Foreskin keratinocyte (primary cell): ENCODE measurements at places on chromosomes 5 and 9.

DNA sequence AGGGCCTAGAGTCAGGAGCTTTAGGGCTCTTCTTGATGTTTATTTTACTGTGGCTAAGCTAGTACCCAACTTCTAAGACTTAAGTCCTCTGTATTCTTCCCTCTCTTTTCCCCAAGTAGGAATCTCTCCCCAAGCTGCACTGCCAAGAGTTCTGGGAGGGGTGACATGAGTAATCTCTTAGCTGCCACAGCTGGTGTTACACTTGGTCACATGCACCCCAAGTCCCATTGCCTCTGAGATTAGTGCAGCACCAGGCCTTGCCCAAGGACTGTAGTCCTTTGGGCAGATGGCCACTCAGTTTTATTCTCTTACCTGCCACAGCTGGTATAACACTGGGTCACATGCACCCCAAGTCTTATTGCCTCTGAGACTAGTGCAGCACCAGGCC is 114.7 kb upstream of the RIOK2 start:
- DNase-seq = peak; percentile 9

GRCh38 chr5:100464418-100464817 is 70.8 kb upstream of the FAM174A start:
- DNase-seq = peak; percentile 67

- no peak for DNase-seq
These were observed 199.7 kb downstream of the GLIS3 start for GRCh38 chr9:4099976-4100735.

GRCh38 chr9:8365029-8365428 is 565.5 kb upstream of the DMAC1 start:
- DNase-seq = no peak

DNA sequence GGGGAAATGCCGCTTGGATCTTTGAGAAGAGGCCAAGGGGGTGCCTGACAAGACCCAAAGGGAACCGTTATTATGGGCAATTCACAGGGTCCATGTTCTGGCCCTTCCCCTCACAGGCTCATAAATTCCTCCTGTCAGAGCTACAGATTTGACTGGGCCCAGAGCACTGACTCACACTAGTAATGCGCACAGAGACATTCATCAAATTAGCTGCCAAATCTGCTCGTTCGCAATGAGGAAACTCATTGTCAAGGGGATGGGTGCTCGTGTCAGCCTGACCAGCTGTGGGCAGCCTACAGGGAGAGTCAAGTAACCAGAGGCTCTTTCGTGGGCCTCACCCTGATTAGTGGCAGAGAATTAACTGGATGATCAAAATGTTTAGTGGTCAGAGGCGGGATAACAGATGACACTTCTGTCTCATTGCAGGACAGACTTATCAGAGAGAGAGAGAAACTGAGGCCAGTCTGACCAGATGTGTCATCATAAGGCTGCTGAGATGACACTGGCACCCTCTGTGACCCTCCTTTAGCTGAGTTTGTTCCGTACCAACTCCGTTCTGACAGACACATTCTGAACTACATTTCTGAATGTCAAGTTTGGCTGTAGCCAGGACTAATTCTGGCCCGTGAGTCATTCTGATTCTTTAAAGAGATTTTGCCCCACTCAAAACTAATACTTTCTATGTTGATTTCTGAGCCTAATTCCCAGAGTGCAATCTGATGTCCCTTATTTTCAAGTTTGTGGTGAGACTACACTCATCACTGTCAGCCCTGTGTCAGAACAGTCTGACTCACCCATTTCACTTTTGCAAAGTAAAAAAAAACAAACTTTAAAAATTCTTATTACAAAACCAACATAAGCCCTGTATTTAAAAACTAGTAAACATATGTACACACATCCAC is 377.1 kb downstream of the ACTL7B start:
- DNase-seq = peak; percentile 93

- no peak for DNase-seq
These were observed 33.1 kb downstream of the SLC6A3 start for GRCh38 chr5:1412163-1412562.

- no peak for DNase-seq
These were observed 3.2 kb upstream of the PJA2 start for GRCh38 chr5:109412981-109413402.

DNA sequence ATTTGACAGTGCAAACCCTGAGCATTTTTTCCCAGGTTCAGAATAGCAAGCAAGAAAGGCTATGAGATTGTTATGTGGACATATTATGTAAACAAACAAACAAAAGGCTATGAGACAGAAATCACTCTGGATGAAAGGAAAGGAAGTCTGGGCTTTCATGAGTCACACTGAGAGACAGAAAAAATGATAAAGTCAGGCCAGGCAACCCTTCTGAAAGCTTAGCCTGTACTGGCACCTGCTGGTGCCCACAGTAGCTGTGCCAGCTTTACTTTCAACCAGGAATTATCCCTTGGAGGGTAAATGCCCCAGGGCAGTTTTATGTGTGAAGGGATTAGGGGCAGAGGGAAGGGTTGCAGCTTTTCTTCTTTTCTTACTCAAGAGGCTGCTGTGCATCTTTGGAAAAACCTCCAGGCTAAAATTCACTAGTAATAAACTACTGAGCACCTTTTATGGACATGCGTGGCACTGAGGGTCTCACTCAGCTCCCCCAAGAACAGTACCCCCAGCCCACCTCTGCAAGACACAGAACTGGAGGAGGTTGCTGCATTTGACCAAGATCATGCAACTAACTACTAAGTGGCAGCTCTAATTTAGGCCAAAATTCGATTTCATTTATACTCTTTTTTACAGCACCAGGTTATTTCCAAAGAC is 41.7 kb downstream of the ACTL7B start:
- peak; percentile 74 for DNase-seq

GRCh38 chr5:157265714-157266285 is at the start of gene CYFIP2:
TSS of gene CYFIP2 (plus strand) at chr5:157266123. CDS start at chr5:157285362, 19,239 bp downstream.
- no peak for DNase-seq

GRCh38 chr5:135010502-135011354 is 23.3 kb downstream of the PITX1 start:
- no peak for DNase-seq

GRCh38 chr9:115964710-115965347 is 188.8 kb upstream of the PAPPA start:
- no peak for DNase-seq

DNA sequence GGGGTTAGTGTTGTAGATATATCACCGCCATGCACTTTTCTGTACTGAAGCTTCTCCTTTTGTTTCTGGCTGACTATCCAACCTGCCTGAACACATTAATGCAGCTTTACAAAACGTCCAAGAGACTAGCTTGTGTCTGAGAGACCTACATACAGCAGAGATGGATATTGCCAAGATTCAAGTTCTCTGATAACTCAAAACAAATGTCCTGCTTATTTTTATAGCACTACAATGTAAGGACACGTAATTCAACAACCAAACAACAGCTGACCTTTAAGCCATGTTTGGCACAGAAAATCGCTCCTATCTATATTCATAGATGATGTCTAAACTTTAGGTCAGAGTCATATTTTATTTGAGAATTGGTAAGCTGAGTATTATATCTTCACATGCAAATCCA is 76.2 kb upstream of the NTRK2 start:
- no peak for DNase-seq

DNA sequence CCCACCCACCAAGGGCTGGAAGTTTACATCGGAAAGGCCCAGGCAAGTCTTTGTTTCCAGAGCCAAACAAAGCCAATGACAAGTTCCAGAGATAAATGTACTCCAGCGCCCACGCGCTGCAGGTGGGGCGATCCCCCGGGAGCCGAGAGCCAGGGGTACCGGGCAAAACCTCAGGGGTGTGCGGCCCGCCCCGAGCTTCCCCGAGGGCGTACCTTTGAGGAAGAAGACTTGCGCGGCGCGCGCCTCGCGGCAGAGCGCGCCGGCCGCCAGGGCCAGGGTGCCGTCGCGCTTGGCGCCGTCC is 671 bp downstream of the DUSP1 start:
- DNase-seq = no peak

- no peak for DNase-seq
These were observed 96.8 kb downstream of the INIP start for GRCh38 chr9:112621018-112621655.

DNA sequence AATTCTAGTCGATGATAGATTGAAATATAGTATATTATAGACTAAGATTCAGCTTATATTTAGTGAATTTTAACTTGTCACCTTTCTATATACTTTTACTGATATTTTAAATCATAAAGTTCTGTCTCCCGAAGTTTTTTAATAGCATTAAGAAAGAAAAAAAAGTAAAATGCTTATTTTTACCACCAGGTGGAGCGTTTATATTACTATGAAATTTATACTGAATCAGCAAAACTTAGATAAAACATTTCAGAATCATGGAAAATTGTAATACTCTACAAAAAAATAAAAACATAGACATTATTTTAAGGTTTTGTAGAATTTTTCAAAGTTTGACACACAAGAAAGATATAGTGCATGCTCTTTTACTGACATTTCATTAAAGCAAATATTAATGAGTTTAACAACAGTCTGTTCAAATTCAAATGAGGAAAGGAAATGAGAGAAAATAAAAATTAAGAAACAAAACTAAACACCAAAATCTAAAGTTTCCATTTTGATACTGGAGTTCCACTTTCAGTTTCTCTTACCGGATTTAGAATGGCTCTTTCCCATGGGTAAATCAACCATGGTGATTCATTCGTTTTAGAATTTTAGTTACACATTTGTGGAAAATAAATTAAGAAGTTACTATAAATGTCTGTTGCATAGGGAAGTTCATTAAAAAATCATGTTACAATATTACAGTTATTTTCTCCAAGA is 1035.3 kb downstream of the CDH12 start:
- DNase-seq = no peak

- DNase-seq = no peak
These were observed 101.4 kb downstream of the LPAR1 start for GRCh38 chr9:110936719-110937452.

GRCh38 chr5:151022511-151023018 is 2.2 kb downstream of the GPX3 start:
- DNase-seq = peak; percentile 95

- DNase-seq = peak; percentile 46
These were observed at the start of gene ECPAS for GRCh38 chr9:111483858-111484571. TSS of gene ECPAS (minus strand) at chr9:111484383. CDS start at chr9:111472918, 11,465 bp downstream.

DNA sequence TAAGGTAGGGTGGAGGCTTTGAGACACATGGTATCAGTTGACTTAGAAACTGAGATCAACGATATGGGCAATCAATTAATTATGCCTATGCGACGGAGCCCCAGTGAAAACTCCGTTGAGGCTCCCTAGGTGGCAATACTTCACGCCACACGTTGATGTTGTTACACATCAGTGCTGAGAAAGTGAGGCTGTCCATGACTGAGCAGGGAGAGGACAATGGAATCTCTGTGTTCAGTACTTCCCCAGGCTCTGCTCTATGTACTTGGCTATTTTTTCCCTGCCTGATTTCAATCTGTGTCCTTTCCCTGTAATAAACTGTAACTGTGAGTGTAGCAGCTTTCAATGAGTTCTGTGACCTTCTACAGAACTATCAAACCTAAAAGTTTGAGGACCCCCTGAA is 211.7 kb downstream of the SNCAIP start:
- DNase-seq = no peak

- DNase-seq = no peak
These were observed 159.8 kb upstream of the KLF9 start for GRCh38 chr9:70574151-70574837.

GRCh38 chr9:108473209-108474112 is 382.3 kb downstream of the ACTL7B start:
- DNase-seq = peak; percentile 34

GRCh38 chr5:132008961-132009680 is 2.3 kb downstream of the ACSL6 start:
- DNase-seq = peak; percentile 91

DNA sequence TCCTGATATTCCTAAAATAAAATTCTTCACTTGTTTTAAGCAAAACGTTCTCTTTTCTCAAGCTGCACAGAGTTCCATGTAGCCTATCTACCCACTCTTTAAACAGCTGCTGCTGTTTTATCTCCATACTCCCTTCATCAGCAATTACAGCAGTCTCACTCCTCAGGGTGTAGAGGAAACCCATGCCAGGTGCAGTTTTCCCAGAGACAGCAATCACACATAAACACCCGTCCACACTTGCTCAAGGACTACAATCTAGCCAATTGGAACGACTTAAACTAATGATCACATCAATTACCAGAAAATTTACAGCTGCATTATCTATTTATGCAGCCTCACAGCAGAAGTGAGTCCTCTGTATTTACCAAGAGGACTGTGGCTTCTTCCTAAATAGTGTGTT is 141.7 kb downstream of the HTR1A start:
- no peak for DNase-seq

DNA sequence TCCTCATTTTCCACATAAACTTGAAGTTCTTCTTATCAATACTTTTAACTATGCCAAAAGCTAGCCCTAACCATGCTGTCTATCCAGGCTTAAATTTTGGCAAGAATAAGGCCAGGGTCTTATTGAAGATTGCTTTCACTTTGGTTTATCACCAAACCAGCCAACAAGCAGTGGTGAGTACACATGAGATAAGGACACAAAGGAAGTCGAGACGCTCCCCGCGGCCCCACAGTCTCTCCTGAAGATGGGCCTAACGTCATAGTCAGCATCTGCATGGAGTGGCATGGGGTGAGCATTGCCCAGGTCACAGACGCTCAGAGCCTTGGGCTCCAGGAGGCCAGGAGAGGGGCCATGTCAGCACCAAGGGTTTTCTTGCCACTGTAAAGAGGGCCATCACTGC is 80.3 kb downstream of the ATPSCKMT start:
- DNase-seq = no peak

DNA sequence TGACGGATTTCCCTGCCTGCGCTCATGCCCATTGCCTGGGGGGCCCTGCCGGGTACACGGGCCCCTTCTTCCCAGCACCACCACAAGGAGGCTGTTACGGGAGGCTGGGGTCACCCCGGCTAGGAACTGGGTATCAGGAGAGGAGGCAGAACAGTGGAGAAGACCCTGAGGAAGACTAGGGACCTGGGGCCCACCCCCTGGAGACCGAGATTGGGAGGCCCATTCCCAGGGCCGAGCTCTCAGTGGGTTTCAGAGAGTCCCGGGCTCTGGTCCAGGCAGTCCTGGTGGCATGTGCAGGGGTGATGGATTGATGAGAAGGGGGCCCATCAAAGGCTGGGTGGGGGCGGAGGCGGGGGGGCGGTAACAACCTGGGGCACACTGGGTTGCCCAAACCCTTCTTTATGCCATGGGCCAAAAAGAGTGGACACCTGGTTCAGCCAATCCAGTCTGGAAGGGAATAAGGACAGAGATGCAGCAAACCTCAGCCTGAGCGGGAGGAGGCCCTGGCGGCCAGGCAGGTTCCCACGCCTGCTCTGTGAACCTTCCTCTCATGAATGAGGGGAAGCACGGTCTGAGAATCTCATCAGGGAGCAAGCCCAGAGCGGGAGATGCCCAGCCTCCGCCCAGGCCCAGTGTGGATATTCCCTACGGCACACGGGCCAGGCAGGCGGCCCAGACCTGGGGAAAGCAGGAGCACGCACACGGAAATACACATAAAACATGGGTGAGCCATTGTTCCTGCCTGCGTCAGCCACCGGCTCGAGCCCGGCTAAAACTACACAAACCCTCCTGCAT is 785 bp upstream of the P4HA2 start:
- DNase-seq = no peak
